ENCODE measurements at places on chromosomes 4 and X.

DNA sequence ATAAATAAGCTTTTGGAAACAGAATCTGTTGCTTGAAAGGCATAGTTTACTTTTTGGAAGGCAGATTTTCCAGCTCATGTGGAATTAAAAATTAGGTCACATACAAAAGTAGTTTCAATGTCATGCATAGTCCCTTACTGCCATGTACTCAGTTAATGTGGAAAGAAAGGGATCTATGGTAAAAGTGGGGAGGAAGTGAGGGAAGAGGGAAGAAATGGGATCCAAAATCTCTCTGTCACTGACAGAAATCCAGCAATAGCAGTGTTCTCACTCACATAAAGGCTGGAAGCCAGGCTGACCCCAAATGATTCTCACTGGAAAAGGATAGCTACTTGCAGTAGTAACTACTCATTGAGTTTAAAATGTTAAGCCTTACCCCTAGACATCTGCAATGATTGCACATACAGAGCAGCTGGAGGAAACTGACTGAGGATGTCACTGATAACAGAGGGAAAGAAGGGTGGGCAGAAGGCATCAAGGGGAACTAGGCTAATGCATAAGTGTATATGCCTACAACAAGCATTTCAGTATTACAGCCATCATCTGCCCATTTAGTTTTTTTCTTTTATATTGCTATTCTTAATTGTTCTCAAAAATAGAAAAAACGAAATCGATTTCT is 445.6 kb downstream of the FAT4 start:
- no peak for DNase-seq

DNA sequence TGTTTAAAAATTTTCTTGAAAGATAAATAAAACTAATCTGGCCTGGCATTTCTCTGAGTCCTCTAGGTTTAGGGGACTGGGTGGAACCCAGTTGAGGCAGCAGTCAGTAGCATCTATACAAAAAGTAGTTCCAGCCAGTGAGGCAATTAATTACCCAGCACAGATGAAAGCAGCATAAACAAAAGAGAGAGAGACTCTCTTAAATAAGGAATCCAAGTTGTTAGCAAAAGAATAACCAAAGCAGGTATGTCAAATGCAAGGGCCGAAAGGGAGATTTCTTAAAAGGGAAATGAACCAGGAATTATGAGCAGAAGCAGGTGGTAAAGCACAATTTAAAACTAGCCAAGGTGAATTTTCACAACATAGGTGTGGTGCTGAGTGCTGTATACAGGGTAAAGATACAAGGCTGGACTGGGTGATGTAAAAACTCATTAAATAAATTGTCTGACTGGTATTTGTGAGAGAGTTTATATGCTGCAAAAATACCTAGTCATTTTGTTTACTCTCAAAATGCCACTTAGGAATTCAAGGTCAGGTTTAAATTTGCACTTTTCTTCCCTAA is 94.6 kb upstream of the GALNT7 start:
- DNase-seq: no peak

- DNase-seq: peak; percentile 7
Observed at GRCh38 chrX:72051589-72051988, 80.1 kb downstream of the RTL5 start.

DNA sequence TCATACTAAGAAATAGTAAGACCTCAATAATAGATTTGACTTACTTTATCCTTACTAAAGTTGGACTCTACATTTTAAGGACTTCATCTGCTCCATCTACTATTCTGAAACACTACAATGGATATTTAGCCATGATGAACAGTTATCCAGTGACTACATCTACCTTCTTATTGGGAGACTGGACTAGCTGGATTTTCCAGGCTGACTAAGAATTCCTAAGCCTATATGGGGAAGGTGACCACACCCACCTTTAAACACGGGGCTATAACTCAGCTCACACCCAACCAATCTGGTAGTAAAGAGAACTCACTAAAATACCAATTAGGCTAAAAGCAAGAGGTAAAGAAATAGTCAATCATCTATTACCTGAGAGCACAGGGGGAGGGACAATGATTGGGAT is 1438.4 kb downstream of the TECRL start:
- no peak for DNase-seq

GRCh38 chr4:143668930-143669552 is 31.4 kb downstream of the FREM3 start:
- DNase-seq: no peak

- no peak for DNase-seq
Observed at GRCh38 chrX:153526042-153526441, 8.6 kb downstream of the ATP2B3 start.

DNA sequence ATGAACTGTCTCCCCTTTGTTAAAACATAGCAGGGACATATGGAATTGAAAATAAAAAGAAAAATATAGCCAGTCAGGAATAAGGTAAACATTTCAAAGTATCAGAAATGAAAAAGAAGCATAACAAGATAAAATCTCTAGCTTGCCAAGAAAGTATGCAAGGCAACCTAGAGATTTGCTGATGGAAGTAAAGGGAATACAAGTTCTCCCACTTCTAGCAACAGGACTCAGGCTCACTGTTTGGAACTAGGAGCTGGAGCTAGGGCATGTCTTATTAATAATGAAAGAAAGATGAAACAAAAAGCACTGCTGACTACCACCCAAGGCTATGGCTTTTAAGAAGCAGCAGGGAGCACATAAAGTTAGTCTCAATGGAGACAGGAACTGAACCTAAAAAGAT is 18.2 kb downstream of the ANKRD50 start:
- DNase-seq: no peak

DNA sequence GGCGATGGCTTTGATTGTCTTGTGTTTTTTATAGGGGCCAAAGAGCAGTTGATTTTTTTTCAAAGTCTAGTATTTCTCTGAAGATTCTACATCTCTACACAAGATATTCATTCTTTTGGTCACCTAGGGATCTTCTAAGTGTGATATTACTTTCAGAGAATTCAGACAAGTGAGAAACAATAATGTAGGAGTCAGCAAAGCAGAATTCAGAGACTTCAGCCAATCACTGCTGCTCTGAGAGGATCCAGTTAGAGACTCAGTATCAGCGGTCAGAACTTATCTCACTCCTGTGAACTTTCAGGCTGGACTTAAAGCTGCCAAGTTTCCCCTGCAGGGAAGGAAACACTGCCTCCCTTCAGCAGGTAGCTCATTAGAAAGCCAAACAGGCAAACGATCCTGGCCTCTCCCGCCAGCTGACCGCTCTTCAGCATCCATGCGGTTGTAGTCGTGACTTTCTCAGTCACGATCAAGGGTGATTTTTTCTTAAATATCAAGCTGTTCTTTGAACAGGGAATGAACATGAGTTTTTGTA is 59.2 kb downstream of the NSUN7 start:
- DNase-seq: no peak

- DNase-seq: no peak
Observed at GRCh38 chrX:18272222-18272621, 51.5 kb upstream of the BEND2 start.

DNA sequence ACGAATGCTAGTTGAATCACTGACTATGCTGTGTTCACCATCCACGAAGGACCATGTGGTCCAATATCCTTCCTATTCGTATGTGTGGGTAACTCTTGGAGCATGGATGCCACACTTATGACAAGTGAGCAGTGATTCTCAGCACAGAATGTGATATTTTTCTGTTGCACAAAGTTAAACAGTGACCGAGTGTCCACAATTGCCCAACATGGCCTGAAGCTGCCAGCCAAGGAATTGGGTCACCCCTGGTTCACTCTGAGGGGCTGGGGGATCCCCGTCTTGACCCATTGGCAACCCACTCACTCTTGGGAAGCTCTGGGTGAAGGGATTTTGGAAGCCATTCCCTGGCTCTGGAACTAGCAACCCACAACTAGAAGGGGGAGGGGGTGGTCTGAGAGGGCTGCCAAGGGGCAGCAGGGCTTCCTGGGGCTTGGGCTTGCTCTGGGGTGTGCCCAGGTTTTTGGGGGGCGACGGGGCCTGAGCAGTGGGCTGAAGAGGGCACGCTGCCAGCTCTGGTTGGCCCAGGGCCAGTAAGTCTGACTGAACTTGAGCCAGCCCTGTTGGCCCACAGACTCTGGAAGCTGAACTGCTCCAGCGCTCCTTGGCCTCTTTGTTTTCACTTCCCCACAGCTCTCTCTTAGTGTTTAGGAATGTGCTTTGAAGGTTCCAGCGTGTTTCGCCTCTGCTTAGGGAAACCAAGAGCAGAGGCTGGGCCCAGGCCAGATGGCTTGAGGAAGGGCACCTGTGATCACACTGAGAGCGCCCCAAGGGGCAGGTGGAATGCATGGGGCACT is 43.1 kb upstream of the BCOR start:
- no peak for DNase-seq

GRCh38 chrX:140343226-140343868 is 161.5 kb downstream of the SOX3 start:
- DNase-seq: no peak

DNA sequence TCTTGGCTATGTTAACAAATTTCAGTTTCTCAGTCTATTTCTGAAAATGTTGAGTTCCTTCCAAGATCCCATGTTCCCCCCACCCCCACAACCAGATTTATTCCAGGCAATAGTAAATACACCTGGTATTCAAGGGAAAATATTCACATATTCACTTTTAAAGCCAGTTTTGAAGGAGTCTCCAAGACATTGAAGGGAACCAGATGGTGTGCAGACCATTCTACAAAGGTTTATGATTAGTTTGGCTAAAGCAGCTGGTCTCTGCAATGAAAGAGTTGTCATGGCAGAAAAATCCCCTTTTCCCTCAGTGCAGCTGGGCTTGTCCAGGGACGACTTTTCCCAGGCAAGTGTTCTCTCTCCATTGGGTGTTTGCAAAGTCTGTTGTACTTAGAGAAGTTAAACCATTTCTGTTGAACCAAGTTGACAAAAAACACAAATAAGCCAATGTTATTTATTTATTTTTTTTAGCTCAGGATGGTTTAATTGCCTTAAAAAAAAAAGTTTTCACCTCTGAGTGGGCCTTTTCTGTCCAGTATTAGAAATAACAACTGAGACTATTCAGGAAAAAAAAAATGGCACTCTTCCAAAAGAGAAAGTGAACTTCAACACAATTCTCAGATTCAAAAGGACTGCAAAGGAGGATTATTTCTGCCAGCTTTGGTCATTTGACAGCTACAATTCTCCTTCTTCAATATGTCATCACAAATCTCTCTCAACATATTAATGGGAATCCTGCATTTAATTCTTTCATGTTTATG is 410.6 kb downstream of the IL1RAPL1 start:
- no peak for DNase-seq

- DNase-seq: no peak
Observed at GRCh38 chr4:165380805-165381204, 2.0 kb downstream of the CPE start.

- DNase-seq: no peak
Observed at GRCh38 chr4:87950936-87951511, 24.5 kb upstream of the SPP1 start.

GRCh38 chrX:15242899-15243555 is 26.9 kb downstream of the ASB9 start:
- no peak for DNase-seq

- DNase-seq: no peak
Observed at GRCh38 chr4:150248181-150248580, 169.9 kb downstream of the DCLK2 start.

- DNase-seq: no peak
Observed at GRCh38 chr4:67198727-67199126, 346.6 kb downstream of the CENPC start.

GRCh38 chr4:118682928-118683327 is 2.3 kb upstream of the METTL14 start:
- DNase-seq: no peak

DNA sequence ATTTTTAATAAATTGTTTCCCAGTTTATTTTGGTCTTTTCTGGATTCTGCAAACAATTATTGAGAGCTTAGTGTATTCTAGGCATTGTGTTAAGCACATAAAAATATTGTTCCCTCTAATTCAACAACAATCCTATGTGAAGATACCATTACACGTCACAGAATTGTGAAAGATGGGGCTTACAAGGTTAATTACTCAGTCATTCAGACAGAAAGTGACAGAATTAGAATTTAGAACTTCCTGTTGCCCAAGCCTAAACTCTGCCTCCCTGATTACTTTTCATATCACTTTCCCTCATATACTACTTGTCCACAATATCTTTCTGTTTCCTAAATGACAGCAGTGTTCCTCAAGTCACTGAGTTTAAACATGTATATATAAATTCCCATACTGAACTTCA is 186.7 kb upstream of the VEGFC start:
- no peak for DNase-seq

DNA sequence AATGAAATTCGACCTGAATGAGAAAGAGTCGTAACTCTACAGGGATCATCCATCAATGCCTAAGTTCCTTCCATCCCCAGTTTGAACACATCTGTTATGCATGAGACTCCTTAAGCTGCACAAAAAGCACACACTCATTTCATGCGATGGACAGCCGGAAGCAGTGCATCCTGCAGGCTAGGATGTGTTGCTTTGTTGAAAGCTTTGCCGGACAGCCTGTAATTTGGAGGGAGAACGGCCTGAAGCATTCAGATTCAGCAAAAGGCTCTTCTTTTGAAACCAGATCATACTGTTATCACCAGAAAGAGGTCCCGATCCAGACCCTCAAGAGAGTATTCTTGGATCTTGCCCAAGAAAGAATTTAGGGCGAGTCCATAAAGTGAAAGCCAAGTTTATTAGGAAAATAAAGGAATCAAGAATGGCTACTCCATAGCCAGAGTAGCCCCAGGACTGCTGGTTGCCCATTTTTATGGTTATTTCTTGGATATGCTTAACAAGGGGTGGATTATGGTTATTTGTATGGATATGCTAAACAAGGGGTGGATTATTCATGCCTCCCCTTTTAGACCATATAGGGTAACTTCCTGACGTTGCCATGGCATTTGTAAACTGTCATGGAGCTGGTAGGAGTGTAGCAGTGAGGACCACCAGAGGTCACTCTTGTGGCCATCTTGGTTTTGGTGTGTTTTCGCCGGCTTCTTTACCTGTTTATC is 48.1 kb upstream of the DHRSX start:
- DNase-seq: no peak

DNA sequence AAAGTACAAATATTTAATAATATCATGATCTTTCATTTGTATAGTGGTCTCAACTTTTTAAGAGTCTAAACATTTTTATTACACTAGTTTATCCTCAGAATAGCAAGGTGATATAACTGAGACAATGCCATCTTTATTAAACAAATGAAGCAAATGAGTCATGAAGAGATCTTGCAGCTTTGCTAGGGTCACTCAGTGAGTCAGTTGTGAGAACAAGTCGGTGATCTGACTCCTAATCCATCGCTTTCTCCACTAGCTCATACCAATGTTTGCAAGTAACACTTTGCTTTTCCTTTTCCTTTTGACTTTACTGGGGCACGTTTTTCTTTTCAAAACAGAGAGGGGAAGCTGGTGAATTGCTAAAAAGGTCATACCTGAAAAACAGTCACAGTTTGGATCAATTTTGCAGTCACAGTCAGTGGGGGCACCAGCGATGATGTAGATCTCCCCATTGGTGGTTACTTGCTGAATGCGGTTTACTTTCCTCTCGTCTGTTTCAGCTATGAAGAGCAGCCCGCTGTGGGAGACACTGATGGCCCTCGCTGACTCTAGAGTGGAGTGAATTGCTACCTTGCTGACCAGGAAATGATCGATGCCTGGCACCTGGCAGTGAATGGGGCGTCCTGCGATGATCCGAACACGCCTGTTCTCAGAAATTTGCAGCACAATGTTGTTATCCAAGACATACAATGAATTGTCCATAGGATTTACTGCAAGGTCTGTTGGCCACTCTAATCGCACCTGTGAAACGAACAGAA is 75.7 kb downstream of the SH2D1A start:
- no peak for DNase-seq

Measured in ureter (tissue), 1 donor.